ENCODE measurements at places on chromosomes 5 and 9. TPM values are rescaled to one million over a fixed set of nuclear protein-coding genes. Genes with fewer than 3 reads are reported as not detected.

- H3K4me1 ChIP-seq: peaks cover 41% of the 10 kb centered on the region
- no peak overlapping the region for H3K27ac ChIP-seq
- H3K4me3 ChIP-seq: peak overlapping the region; percentile 4
- H3K27me3 ChIP-seq: no peaks in the 10 kb centered on the region
- DNase-seq: no peak
Observed at GRCh38 chr5:76717222-76718083, 1.5 kb downstream of the F2R start.

The ARSI gene
- total RNA-seq: 15.4 TPM

DNA sequence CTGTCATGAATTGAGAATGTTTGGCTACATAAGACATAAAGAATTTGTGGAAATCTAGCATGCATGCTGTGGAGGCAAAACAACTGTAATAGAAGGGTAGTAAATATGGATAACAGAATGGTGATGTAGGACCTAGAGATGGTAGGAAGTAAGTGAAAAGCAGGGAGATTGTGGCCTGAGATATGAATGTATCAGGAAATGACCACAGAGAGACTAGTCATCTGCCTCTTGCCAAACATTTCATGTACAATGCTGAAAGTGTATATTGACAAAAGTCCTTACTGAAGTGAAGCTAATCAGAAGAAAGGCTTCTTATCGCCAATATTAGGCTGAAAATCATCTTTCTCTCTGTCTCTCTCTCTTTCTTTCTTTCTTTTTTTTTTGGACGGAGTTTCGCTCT is 873.1 kb upstream of the CTNND2 start:
- H3K36me3 ChIP-seq: no peaks in the 10 kb centered on the region
- DNase-seq: no peak
- no peaks in the 10 kb centered on the region for H3K27me3 ChIP-seq
- no peak overlapping the region for H3K4me3 ChIP-seq
- H3K27ac ChIP-seq: no peak overlapping the region
- H3K4me1 ChIP-seq: no peaks in the 10 kb centered on the region

DNA sequence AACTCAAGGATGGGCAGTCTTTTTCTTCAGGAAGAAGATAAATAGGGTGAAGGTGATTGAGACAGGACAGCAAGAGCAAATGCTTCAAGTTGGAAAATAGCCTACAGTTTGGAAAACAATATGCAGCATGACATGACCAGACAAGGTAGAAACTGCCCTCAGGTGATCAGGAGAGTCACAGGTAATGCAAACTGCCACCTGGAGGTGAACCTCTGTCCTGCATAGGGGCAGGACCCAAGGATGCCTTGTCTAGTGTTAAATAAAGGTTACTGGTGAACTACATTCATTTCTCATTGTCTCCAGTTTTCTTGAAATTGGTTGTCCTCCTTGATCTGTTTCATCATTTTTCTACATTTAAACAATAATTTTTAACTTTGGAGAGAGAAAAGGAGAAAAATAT is 232.1 kb downstream of the SEMA5A start:
- H3K36me3 ChIP-seq: no peaks in the 10 kb centered on the region
- DNase-seq: no peak
- H3K4me3 ChIP-seq: no peak overlapping the region
- no peak overlapping the region for H3K27ac ChIP-seq
- peaks cover 4% of the 10 kb centered on the region for H3K4me1 ChIP-seq
- no peaks in the 10 kb centered on the region for H3K27me3 ChIP-seq

The NUTM2G gene
- total RNA-seq: not detected

GRCh38 chr9:4780651-4781050 is 12.1 kb upstream of the RCL1 start:
- no peaks in the 10 kb centered on the region for H3K4me1 ChIP-seq
- H3K27me3 ChIP-seq: no peaks in the 10 kb centered on the region
- H3K4me3 ChIP-seq: no peak overlapping the region
- no peaks in the 10 kb centered on the region for H3K36me3 ChIP-seq
- H3K27ac ChIP-seq: no peak overlapping the region

GRCh38 chr5:15373151-15373550 is 126.8 kb upstream of the FBXL7 start:
- no peaks in the 10 kb centered on the region for H3K36me3 ChIP-seq
- H3K4me1 ChIP-seq: peaks cover 2% of the 10 kb centered on the region
- no peak overlapping the region for H3K27ac ChIP-seq
- no peaks in the 10 kb centered on the region for H3K27me3 ChIP-seq
- DNase-seq: no peak
- no peak overlapping the region for H3K4me3 ChIP-seq

GRCh38 chr5:5857396-5857795 is 434.9 kb downstream of the ICE1 start:
- H3K4me1 ChIP-seq: no peaks in the 10 kb centered on the region
- DNase-seq: no peak
- no peaks in the 10 kb centered on the region for H3K27me3 ChIP-seq
- no peak overlapping the region for H3K4me3 ChIP-seq
- no peaks in the 10 kb centered on the region for H3K36me3 ChIP-seq
- no peak overlapping the region for H3K27ac ChIP-seq

The NOXA1 gene
- 10.1 TPM for total RNA-seq

The NKD2 gene
- 9.9 TPM for total RNA-seq

The COL27A1 gene
- 25.6 TPM for total RNA-seq

The SPTAN1 gene
- total RNA-seq: 328 TPM

DNA sequence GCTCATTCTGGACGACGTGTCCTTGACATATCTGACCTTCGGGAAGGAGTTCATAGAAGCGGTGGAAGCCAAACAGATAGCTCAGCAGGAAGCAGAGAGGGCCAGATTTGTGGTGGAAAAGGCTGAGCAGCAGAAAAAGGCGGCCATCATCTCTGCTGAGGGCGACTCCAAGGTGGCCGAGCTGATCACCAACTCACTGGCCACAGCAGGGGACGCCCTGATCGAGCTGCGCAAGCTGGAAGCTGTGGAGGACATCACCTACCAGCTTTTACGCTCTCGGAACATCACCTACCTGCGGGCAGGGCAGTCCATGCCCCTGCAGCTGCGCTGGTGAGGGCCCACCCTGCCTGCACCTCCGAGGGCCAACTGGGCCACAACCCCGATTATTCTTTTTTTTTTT is 41.6 kb upstream of the NAA35 start:
- no peaks in the 10 kb centered on the region for H3K36me3 ChIP-seq
- no peaks in the 10 kb centered on the region for H3K4me1 ChIP-seq
- H3K4me3 ChIP-seq: no peak overlapping the region
- no peak overlapping the region for H3K27ac ChIP-seq
- no peak for DNase-seq
- no peaks in the 10 kb centered on the region for H3K27me3 ChIP-seq

GRCh38 chr5:153562189-153562588 is 71.7 kb downstream of the GRIA1 start:
- no peak overlapping the region for H3K27ac ChIP-seq
- no peak for DNase-seq
- H3K4me1 ChIP-seq: no peaks in the 10 kb centered on the region
- H3K36me3 ChIP-seq: peaks cover 2% of the 10 kb centered on the region
- H3K4me3 ChIP-seq: no peak overlapping the region
- no peaks in the 10 kb centered on the region for H3K27me3 ChIP-seq

- no peaks in the 10 kb centered on the region for H3K4me1 ChIP-seq
- H3K36me3 ChIP-seq: no peaks in the 10 kb centered on the region
- H3K4me3 ChIP-seq: no peak overlapping the region
- H3K27me3 ChIP-seq: no peaks in the 10 kb centered on the region
- H3K27ac ChIP-seq: no peak overlapping the region
- DNase-seq: no peak
Observed at GRCh38 chr5:125814119-125814518, 609.1 kb upstream of the GRAMD2B start.

The KCNN2 gene
- total RNA-seq: 4.9 TPM

GRCh38 chr9:113808391-113809358 is 67.4 kb upstream of the ZNF618 start:
- no peak overlapping the region for H3K4me3 ChIP-seq
- DNase-seq: peak; percentile 92
- no peaks in the 10 kb centered on the region for H3K4me1 ChIP-seq
- no peaks in the 10 kb centered on the region for H3K36me3 ChIP-seq

The PCDHB10 gene
- 1.9 TPM for total RNA-seq

GRCh38 chr9:125889112-125889475 is 141.9 kb downstream of the PBX3 start:
- DNase-seq: peak; percentile 27
- peak overlapping the region; percentile 62 for H3K27ac ChIP-seq
- H3K27me3 ChIP-seq: no peaks in the 10 kb centered on the region
- peak overlapping the region; percentile 40 for H3K4me3 ChIP-seq

The IGFBPL1 gene
- 1.7 TPM for total RNA-seq

The SET gene
- total RNA-seq: 364 TPM

The AFF4 gene
- total RNA-seq: 66.5 TPM

GRCh38 chr5:42108468-42108867 is 183.4 kb downstream of the FBXO4 start:
- DNase-seq: no peak
- H3K27me3 ChIP-seq: no peaks in the 10 kb centered on the region
- H3K4me3 ChIP-seq: no peak overlapping the region
- no peak overlapping the region for H3K27ac ChIP-seq
- peaks cover 2% of the 10 kb centered on the region for H3K4me1 ChIP-seq

The IL12B gene
- total RNA-seq: 0.11 TPM

DNA sequence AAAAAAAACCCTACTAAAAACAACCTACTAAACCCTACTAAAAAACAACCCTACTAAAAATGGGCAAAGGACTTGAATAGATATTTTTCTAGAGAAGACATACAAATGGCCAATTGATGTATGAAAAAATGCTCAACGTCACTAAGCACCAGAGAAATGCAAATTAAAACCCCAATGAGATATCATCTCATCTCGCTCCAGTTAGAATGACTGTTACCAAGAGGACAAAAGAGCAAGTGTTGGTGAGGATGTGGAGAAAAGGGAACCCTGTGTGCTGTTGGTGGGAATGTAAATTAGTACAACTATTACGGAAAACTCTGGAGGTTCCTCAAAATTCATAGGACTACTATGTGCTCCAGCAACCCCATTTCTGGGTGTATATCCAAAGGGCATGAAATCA is 10.8 kb downstream of the SDHA start:
- no peak overlapping the region for H3K4me3 ChIP-seq
- no peak for DNase-seq
- H3K27me3 ChIP-seq: no peaks in the 10 kb centered on the region
- no peaks in the 10 kb centered on the region for H3K4me1 ChIP-seq
- H3K36me3 ChIP-seq: peaks cover 53% of the 10 kb centered on the region

DNA sequence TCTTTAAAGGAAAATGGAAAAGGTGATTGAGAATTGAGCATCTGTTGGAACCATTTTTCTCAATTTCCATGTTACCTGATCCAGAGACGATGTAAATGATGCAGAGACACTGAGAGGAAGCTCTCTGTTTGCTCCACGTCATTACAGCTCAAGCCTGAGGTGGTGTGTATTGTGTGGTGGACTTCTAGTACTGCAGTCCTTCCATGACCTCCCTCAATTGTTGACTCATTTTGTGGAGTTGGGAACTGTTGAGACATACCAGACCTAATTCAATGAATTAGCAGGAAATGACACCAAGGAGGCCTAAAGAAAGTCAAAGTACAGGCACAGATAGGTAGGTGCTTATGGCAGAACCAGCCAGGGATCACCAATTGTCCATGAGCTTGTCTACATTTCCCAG is 15.6 kb upstream of the LVRN start:
- H3K27ac ChIP-seq: no peak overlapping the region
- no peaks in the 10 kb centered on the region for H3K4me1 ChIP-seq
- DNase-seq: no peak
- H3K4me3 ChIP-seq: no peak overlapping the region

DNA sequence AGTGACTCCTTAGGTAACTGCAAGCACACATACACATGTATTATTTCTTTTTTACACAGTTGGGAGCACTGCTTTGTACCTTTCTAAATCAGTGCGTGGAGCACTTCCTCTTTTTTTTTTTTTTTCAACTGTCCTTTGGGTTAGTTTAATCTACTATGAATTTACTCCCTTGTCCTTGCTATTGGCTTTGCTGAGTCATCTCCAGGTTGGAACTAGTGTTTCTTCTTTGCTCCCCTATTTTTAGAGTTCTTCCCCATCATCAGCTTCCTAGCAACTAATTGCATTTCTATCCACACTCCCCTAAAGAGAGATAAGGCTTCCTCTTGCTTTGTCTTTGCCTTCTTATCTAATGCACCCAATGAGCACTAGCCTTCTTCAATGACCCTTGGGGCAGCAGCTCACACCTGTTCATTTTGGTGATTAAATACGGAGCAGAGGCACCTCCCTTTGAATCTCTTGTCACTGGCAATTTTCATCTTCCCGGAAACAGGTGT is 24.3 kb downstream of the S100Z start:
- no peak overlapping the region for H3K27ac ChIP-seq
- H3K4me1 ChIP-seq: no peaks in the 10 kb centered on the region
- H3K27me3 ChIP-seq: no peaks in the 10 kb centered on the region

GRCh38 chr9:93669958-93670207 is 93.5 kb downstream of the PHF2 start:
- H3K27ac ChIP-seq: no peak overlapping the region
- H3K4me1 ChIP-seq: no peaks in the 10 kb centered on the region
- H3K4me3 ChIP-seq: no peak overlapping the region

- no peaks in the 10 kb centered on the region for H3K4me1 ChIP-seq
- H3K27me3 ChIP-seq: no peaks in the 10 kb centered on the region
- no peak for DNase-seq
- H3K27ac ChIP-seq: no peak overlapping the region
- H3K36me3 ChIP-seq: no peaks in the 10 kb centered on the region
Observed at GRCh38 chr9:91066042-91066415, 264.4 kb downstream of the SYK start.

The MARVELD2 gene
- total RNA-seq: 25.6 TPM

The CYSRT1 gene
- total RNA-seq: not detected

DNA sequence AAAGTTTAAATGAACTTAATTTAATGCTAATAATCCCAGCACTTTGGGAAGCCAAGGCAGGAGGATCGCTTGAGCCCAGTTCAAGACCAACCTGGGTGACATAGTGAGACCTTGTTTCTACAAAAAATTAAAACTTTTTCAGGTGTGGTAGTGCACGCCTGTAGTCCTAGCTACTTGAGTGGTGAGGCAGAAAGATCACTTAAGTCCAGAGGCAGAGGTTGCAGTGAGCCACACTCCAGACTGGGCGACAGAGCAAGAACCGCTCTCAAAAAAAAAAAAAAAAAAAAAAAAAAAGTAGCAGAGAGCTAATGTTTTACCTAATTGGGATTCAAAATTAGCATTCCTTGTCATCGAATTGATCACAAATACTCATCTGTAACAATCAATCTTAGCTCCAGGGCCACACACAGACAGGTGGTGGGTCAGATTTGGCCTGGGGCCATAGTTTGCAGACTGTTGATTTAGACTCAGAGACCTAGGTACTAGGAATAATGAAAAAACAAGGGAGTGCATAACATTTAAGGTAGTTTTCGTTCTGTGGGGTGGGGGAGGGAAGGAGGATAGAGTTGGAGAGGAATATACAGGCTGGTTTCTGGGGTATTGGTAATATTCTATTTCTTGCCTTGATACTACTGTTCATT is 21.4 kb downstream of the HSDL2 start:
- peaks cover 5% of the 10 kb centered on the region for H3K36me3 ChIP-seq
- H3K4me3 ChIP-seq: no peak overlapping the region
- DNase-seq: no peak
- H3K27me3 ChIP-seq: no peaks in the 10 kb centered on the region
- no peaks in the 10 kb centered on the region for H3K4me1 ChIP-seq
